Left lung (tissue), 14 donors: ENCODE measurements at places on chromosomes 7 and 10.

DNA sequence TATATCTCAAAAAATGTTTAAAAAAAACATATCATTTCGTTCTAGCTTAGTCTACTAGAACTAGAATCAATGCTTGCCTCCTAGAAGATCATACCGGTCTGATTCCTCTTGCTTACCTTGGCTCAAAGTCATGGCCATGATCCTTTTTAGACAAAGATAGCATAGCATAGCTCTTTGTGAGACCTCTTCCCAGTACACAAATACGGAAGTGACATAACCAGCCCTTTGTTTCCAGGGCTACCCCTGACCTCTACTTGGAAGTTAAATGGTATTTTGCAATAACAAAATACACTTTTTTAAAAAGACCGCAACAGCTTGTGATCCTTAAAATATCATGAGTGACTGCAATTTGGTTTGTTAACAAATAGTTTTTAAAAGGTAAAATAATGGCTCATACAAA lies 130.7 kb upstream of the NOBOX start:
- no peak for DNase-seq

GRCh38 chr7:72063330-72063729 lies 348.8 kb downstream of the CALN1 start:
- DNase-seq, result no peak

DNA sequence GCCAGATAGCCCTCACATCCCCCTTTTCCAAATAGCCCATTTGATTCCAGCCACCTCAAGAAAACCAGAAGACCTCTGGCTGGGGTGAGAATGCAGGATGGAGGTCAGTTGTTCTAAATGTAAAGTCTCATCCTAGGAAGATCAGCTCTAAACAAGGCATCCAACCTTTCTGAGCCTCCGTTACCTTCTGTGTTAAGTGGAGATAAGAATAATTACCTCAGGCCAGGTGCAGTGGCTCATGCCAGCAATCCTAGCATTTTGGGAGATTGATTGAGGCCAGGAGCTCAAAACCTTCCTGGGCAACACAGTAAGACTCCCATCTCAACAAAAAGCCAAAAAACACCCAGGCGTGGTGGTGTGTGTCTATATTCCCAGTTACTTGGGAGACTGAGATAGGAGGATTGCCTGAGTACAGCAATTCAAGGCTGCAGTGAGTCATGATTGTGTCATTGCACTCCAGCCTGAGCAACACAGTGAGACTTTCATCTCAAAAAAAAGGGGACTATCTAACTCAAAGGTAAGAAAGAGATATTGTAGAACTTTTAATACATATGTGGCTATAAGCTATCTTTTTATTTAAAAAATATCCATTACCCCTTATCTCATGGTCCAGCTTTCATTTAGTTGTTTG lies 43.5 kb downstream of the PRTFDC1 start:
- no peak for DNase-seq

DNA sequence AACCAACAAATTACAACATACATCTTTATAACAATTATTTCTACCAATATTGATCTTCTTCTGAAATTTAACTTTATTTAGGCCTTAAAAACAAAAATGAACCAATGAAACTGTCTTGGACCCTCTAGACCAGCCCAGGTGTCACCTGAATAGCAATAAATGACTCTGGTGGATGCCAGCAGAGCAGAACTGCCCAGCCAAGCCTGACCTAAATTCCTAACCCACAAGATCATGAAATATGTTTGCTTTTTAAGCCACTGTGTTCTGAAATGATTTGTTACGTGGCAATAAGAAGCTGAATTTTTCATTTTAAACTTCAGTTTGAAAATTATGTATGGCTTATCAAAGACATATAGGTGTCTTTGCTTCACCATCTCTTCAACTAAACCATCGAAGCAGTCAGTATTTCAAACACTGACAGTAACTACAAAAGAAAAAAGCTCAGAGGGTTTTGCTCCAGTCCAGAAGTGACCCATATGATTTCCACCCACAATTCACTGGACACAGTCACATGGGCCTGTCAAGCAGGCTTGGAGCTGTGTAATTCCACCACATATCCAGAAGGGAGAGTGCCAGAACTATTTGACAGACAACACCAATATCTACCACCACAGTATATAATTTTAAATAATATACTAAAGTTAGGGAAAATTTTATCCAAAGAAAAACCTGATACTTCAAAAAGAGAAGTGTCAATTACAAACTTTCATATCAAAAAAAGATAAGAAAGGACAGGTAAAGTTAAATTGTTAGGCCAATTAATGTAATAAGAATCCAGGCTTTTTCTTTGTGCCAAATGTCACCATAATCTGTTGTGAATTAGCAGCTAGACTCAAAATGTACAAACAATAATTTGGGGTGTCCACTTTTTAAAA lies 94.5 kb downstream of the KMT2C start:
- DNase-seq, result peak; percentile 51

GRCh38 chr7:138801256-138801655 lies 3.3 kb upstream of the ATP6V0A4 start:
- no peak for DNase-seq

- peak; percentile 60 for DNase-seq
These were observed 9.5 kb upstream of the RBM20 start for GRCh38 chr10:110634527-110635209.

DNA sequence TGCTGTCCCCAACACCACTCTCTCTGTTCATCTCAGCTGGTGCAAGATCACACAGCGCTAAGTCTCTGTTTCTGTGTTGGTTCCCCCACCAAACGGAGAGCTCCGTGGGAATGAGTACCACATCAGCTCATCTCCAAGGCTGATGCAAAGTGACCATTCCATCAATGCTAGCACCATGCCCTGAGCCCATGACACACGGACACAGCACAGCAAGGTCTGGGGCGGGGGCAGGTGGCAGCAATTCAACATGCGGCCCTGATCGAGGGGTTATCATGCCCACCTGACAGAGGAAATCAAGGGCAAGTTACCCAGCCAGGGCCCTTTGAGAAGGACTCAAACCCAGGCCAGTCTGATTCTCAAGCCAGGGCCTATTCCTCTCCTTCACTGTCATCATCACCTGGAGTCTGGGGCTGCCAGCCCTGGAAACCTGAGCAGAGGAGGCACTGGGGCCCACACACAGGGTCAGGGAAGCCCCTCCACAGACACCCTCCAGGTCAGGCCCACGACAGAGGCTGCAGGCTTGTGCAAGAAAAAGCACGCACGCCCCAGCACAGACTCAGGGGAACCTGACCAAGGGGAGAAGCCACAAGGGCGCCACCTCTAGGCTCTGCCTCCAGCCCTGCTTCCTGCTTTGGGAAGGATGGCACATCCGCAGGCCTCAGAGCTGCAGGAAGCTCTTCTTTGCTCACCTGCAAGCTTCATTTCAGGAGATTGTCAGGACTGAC lies 74.8 kb downstream of the GRID1 start:
- no peak for DNase-seq

GRCh38 chr7:150719960-150720891 lies 3.8 kb downstream of the GIMAP1 start:
- no peak for DNase-seq

- DNase-seq, result no peak
These were observed 294.6 kb downstream of the RNLS start for GRCh38 chr10:88288320-88289059.

DNA sequence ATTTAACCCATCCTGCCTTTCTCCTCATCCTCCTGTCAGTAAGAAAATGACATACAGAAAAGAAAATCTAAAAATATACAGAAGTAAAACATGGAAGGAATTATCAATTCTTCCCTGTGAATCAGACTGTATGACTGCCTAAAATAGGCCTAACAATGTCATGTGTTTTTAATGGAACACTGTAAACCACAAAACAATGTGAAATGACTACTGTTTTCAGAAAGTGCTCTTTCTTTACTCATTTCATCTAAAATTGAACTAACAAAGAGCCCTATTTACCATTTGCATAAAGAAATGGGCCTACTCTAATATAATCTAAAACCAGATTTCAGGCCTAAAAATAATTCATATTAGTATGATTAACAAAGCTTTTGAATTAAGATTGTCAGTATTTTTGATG lies 35.7 kb downstream of the SEMA3E start:
- DNase-seq, result no peak

DNA sequence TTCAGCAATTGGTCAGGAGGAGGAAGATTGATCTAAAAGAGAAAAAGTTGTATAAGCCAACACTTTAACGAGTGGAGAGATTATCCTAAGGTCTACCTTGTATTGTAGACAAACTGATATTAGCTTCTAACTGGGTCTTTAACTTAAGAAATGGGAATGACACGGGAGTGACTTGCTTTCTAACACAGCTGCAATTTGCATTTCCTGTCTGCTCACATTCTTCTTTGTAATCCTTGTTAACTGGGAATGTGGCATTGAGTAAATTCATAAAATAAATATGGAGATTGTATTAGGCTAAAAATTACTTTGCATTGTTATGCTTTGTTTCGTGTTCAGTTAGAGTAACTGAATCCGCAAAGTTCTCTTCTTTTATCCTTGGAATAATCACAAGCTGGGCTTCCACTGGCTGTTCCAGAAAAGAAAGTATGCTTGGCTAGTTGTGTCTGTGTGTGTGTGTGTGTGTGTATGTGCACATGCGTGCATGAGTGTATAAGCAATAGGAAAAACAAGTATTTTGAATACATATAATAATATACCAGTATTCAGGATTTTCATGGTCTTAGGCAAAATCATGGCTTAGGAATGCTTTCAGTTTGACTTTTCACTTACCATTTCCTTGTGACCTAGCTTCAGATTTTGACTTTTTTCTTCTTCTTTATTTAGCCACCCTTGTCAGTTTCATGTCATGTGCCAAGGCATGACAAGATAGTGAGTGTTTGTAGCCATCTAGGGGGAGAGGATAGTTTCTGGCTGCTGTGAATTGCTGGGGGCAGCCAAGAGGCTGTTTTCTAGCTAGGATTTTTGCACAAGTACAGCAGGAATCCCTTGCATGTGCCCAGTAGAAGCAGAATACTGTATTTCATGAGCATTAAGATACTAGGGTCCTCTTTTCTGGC lies 54.5 kb upstream of the FZD8 start:
- DNase-seq, result no peak

DNA sequence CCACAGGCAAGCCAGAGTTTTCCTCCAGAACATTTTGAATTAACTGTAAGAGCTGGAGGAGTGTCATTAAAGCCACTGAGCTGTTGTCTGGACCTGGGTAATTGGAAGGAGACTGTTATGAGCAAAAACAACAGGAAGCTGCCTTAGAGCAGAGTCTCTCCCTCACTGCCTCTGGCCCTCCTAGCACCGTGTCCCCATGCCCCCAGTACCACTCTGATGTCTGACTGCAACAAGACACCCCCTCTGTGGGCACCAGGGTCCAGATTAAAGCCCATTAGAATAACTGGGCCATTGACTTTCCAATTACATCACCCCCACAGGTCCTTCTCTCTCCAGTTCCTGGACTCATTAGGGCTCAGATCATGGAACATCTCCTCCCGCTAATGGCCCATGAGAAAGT lies 216.3 kb downstream of the USP6NL start:
- no peak for DNase-seq

DNA sequence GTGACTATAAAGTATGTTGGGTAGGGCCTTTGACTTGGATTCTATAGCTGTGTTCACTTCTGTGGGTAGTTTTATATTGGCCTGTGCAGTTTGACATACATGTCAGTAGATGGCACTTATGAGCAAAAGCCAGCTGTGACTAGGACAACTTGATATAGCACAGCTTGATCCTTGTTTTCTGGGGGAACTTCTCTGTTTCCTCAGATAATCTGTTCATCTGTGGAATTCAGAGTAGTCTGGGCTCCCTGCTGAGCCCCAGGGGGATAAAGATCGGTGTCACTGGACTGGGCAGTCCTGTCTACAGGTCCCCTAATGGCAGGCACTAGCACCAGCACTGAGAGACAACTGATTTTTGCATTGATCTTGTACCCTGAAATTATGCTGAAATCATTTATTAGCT lies 25.4 kb downstream of the CYP2C9 start:
- no peak for DNase-seq

- DNase-seq, result no peak
These were observed 52.7 kb downstream of the GNA12 start for GRCh38 chr7:2791390-2791789.

- DNase-seq, result no peak
These were observed 137.3 kb downstream of the PTPN20 start for GRCh38 chr10:47048526-47048905.

DNA sequence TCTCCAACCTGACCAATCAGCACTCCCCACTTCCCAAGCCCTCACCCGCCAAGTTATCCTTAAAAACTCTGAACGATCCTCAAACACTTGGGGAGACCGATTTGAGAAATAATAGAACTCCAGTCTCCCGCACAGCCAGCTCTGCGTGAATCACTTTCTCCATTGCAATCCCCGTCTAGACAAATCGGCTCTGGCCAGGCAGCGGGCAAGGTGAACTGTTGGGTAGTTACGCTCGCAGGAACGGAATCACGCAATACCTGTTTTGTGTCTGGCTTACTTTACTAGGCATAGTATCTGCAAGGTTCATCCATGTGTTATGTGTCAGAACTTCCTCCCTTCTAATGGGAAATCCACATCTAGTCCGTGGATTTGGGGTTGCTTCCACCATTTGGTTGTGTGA lies 271.7 kb downstream of the ZMYND11 start:
- no peak for DNase-seq

GRCh38 chr7:11726001-11726793 lies 105.8 kb downstream of the THSD7A start:
- DNase-seq, result no peak

DNA sequence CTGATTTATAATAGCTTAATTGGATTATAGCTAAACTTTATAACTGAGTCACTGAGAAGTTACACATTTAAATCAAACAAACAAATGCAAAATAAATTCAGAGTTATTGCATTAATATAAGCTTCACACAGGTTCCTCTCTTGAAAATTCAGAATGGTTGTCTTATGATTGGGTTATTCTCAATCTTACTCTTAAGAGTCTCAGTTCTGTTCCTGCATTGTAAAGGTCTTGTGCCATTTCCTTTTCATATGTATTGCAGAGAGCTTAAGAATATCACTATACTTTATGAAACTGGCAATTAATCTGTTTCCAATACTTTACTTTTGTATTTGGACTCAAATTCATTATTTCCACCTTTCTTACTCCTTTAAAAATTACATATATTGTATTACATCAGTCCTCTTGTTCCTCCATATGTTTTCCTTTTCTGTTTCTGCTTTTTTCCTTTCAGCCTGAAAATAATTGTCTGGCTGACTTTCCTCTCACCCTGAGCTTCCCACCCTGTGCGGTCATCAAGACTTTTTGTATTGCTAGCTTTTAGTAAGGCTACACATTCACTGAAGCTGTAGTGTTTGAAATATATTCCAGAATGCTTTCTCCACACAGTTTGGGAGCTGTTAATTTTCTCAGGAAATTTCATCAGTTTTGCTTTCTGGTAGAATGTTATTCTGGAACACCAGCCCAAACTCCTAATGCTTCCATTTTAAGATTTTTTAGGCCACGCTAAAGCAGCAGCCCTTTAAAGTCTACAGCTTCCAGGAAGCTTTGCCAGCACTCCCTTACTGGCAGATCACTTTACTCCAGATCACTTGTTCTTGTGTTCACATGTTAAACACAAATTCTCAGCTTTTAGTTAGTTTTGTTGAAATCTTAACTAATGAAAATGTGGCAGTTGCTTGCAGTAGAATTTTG lies 139.4 kb downstream of the KCND2 start:
- no peak for DNase-seq
